ENCODE measurements at places on chromosomes 13 and 19.

- no peak for DNase-seq
These were observed 59.3 kb downstream of the CRYL1 start for GRCh38 chr13:20466371-20466770.

GRCh38 chr19:40225440-40226305 is 816 bp downstream of the CCNP start:
- no peak for DNase-seq

GRCh38 chr13:59750860-59751259 is 412.9 kb downstream of the DIAPH3 start:
- peak; percentile 35 for DNase-seq

DNA sequence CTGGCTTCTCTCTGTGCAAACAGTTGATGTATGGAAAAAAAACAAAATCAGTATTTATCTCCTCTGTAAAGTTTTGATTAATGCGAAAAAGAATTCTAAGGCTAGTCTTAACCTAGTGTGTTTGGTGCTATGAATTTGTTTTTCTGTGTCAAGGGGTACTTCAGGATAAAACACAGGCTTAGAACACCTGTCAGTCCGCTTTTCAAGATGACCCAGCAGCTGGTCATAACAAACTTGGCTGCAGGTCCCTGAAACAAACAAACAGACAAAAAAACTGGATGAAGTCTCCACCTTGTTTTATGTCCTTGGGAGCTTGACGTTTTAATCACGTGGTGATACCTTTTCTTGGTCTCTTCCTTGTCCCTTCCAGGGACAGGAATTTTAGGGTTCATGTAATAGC is 689.3 kb downstream of the UQCRFS1 start:
- DNase-seq, result no peak

GRCh38 chr19:12695997-12696365 is 450 bp downstream of the FBXW9 start:
- no peak for DNase-seq

DNA sequence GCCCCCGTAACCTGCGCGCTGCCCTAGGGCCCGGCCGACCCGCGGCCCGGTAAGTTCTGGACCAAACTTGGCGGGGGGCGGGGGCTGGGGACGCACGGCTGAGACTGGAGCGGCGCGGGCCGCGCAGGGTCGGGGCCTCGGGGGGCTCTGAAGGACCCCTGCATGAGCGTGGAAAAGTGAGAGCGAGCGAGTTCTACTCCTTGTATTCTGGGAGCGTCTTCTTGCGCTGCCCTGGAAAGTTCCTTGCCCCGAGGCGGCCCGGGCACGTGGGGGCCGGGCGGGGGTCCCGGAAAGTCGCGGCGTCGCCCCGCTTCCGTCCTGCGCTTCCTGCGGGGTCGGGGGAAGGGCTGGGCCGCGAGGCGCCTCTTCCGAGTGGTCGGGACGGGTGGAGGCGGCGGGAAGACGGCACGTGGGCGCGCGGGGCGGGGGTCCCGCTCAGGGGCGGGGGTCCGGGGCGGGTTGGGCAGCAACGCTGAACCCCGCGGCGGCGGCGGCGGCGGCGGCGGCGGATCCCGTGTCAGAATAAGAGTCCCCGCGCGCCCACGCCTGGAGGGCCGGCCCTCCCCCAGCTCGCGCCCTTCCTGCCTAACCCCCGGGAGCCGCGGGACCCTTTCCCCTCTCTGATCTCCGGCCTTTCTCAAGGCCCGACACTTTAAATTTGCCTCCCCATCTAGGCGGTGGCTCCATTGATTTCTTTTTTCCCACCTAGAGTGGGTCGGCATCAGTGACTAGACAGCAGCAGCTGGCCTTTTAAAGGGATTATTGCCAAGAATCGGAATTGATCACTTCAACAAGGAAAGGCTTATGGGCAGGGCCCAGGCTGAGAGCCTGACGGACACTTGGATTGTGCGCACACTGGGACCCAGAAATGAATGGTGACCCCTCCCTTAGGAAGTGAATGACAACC is 749 bp downstream of the GATAD2A start:
- no peak for DNase-seq

- peak; percentile 27 for DNase-seq
These were observed 8.0 kb downstream of the NAPSA start for GRCh38 chr19:50357178-50358100.

DNA sequence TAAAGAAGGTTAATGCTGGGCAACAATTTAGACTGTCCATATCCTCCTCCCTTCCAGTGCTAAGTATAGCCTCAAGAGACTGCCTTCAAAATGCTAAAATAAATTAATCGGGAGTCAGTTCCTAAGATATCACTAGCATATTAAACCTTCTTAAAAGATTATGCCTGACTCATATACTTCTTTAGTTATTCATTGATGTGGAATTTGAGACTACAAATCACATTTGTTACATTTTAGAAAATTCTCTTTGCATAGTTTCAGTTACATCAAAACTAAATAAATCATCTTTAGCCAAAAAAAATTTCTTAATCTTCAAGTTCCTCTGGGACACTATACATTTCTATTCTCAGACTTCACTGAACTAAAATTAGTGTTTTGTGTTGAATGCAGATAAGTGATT is 769.1 kb downstream of the PCDH9 start:
- DNase-seq, result no peak

- no peak for DNase-seq
These were observed 639.0 kb upstream of the KLF12 start for GRCh38 chr13:74773248-74773647.

DNA sequence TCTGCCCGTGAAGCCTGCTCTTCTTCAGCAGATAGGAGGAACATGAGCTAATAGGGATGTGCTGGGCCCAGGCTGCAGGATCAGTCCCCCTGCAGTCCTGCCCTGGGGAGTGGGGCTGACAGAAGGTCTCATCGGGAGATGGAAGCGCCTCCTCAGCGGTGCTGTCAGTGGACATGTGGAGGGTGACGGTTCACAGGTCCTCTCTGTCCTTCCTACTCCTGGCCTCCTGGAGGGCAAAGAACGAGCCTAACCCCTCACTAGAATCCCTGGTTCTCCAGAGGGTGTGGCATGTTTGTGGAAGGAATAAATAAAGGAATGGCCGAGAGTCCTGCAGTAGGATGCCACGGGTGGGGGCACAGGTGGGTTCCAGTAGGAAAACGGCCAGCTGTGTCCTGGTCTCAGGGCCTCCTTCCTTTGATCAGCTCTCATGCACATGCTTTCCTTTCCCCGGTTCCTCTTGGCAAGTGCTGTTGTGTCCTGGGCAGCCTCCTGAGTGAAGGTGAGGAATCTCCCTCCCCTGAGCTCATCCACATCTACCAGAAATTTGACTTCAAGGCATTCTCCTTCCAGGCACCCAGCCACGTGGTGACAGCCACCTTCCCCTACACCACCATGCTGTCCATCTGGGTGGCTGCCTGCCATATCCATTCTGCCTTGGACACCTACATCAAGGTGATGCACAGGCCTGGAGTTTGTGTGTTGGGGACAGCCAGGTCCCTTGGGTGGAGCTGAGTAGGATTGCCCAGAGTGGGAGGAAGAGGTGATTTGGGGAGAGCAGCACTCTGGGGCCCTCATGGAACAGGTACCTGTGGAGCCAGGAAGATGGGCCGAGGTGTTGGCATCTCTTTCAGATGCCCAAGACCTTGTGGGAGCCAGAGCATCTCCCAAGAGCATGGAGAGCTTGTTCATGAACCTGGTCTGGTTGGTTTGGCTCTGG is 28.6 kb upstream of the ZNF492 start:
- DNase-seq, result no peak

DNA sequence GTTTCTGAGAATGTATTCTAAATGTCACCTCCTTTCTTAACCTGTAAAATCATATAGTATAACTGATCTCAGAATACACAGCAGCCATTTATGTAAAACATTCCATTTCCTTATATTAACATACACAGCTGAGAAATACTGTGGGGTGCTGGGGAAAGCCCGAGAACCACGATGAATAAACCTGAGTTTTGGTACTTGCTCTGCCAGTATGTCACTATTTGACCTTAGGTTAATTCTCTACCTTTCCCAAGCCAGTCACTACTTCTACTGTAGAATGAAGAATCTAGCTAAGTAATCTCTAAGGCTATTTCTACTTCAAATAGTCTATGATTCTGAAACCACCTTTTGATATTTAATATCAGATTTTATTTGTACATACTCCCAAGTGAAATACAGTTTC is 173.7 kb downstream of the TBC1D4 start:
- no peak for DNase-seq

- no peak for DNase-seq
These were observed 3.3 kb downstream of the ALDH16A1 start for GRCh38 chr19:49456326-49456725.

DNA sequence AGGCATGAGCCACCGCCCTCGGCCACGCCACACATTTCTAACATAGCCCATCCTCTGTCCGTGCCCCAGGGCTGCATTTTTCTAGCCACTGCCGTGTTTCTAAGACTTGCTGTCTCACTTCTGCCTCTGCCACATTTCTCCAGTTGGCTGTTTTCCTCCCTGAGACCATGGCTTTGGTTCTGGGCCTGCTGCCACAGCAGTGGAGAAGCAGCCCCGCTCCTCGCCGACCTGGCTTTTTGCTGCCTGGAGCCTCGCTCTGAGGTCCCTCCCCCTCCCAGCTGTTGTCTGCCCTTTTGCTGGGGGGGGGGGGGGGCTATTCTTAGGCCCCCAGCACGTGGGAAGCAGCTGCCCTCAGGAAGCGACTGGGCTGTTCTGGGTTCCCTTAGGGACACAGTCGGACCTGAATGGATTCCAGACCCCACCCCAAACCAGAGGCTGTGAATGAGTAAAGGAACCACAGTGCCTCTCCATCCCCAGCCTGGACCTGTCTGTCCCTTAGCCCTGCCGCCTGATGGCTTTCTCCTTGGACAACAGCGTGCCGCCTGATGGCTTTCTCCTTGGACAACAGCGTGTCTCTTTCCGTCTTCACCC is 3.3 kb downstream of the GYS1 start:
- DNase-seq, result peak; percentile 10

GRCh38 chr19:38488776-38489481 is 55.4 kb downstream of the RYR1 start:
- no peak for DNase-seq

DNA sequence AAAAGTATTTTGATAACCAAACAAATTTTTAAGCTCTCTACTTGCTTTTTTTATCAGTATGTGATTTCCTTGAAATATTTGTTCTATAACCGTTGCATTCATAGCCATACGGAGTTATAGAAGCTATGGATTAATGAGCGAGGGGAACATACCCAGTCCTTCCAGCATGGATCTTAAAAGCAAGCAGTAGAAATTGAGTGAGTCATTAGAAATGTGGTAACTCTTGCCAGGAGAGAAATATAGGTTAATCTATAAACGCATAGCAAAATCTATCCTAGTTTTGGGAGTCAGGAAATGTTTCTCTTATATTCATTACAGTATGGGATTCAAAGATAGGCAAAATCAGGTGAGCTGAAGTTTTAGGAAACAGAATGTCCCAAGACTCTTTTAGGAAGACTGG is 507.4 kb downstream of the DACH1 start:
- no peak for DNase-seq

GRCh38 chr19:33368074-33368864 is 5.2 kb upstream of the CEBPG start:
- no peak for DNase-seq

DNA sequence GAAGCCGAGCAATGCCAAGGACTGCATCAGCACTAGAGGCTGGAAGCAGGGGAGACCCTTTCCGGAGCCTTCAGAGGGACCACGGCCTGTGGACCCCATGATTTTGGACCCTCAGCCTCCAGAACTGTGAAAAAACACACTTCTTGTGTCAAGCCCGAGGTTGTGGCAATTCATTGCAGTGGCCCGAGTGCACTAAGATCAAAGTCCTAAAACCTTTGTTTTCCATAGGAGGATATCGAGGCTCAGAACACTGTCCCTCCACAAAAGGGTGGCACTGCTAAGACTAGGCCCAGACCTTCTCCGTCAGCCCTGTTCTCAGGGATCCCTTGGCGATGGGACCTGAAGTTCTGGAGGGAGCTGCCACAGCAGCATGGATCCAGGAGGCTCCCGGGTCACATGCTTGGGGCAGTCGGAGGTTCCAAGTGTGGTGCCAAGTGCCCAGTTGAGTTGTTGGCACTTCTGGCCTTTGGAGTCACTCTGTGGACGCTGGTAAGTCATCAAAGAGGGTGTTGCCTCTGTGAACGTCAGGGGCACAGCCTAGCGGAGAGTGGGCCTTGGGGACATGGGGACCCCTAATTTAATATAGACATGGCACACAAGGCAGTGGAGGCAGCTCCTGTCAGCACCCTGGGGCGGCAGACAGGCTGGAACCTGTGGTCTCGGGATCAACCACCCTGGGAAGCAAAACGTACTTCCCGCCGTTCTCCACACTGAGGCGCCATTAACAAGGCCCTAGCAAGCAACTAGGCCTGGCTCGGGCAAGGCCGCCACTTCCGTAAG is 199.2 kb downstream of the COL4A1 start:
- DNase-seq, result no peak

DNA sequence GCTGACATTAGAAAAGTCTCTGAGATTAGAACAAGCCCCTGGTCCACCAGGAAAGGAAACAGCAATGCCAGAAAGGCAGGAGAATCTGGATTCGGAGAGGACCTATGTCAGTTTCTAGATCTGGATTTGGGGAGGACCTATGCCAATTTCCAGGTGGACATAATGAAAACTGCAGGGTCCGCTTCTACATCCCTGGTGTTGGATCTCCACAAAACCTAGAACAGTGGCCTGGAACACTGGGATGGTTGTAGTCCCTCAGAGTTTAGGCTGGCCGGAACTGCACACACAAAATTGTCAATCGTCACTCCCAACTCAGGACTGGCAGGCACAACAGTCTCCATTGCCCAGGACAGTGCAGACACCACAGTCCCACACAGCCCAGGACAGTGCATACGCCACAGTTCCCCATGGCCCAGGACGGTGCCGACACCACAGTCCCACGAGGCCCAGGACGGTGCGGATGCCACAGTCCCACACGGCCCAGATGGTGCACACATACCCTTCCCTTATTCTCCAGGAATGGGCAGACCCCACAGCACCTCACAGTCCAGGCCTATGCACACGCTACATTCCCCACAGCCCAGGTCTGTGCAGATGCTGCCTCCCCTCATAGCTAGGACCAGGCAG is 341.7 kb downstream of the UQCRFS1 start:
- DNase-seq, result no peak

GRCh38 chr19:47581605-47582319 is 8.8 kb upstream of the ZNF541 start:
- no peak for DNase-seq

GRCh38 chr13:37138926-37139325 is 33.5 kb upstream of the CSNK1A1L start:
- no peak for DNase-seq

- no peak for DNase-seq
These were observed 146.7 kb upstream of the FNDC3A start for GRCh38 chr13:48828962-48829411.

DNA sequence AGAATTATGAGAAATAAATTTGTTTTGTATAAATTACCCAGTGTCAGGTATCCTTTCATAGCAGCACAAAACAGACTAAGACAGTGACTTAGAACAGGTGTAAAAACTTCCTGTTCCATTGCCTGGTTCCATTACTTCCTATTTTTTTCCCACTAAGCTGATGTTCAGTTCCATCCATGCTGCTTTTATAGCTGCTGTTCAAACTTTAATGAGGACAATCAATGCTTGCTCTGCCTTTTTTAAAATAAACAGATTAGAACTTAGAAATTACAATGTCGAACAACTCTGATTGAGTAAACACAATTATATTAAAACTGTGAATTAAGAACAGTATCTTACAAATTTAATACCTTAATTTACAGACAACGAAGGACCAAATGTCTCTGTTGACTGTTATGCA is 818.9 kb downstream of the OLFM4 start:
- no peak for DNase-seq
